NCI-H2107 (cell line): ENCODE measurements at places on chromosomes 11 and 22.

- DNase-seq, result no peak
These were observed 85.8 kb upstream of the NARS2 start for GRCh38 chr11:78660471-78660870.

GRCh38 chr22:38072322-38073149, 11.4 kb downstream of the SLC16A8 start:
- DNase-seq, result no peak

DNA sequence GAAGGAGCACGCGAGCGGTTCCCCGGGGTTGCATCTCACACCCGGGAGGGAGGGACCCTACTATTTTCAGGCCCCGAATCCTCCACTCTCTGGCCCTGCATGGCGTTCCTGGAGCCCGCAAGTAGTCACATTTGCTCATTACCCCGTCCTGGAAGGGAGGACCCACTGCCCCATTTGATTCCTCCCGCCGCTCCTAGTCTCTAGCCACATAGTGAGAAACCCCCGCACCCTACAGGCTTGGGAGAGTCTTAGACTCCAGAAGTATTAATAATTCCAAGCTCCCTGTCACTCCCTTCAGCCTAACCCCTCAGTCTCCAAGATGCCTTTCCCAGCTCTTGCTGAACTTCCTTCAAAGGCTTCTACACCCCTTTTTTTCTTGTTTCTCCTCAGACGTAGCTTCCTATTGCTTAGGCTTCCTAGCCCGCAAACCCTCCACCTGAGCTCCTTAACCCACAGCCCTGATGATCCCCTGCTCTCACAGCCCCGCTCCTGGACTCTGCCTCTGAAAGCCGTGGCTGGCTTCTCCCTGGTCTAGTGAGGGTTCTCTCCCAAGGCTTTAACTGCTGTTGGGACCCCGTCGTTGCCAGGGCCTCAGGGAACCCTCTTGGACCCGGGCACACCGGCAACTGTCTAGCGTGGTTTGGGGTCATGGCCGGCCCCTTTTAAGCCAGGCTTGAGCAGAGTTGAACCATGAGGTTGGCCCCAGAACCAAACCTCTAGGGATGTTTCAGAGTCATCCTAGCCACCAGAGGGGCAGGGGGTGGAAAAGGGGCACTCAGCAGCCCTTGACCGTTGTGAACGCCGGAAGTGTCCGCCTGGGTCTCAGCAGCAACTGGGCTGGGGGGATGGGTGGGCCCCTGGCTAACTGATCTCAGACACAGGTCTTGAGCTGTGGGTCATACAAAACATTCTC, 862 bp downstream of the GGA1 start:
- no peak for DNase-seq

DNA sequence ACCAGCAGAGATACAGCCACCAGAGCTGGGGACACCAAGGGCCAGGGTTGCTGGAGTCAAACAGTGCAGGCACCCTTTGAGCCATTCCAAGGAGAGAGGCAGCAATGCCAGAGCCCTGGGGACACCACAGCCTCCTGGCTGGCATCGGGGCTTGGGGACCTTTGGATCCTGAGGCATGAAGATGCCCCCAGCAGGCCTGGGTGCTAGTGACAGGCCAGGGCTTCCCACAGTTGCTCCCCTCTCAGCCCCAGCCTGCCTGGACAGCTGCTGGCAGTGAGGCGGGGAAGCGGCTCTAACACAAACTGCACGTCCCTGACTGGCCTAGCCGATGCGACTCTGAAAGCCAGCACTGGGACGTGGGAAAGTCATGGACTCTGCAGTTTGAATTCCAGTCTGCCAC, 2.7 kb downstream of the CD5 start:
- DNase-seq, result no peak

- DNase-seq, result no peak
These were observed 267.2 kb downstream of the RAB38 start for GRCh38 chr11:87908086-87908485.

GRCh38 chr11:119190531-119190930, 5.3 kb downstream of the NHERF4 start:
- no peak for DNase-seq

- no peak for DNase-seq
These were observed 120.2 kb downstream of the NECTIN1 start for GRCh38 chr11:119608781-119609180.

DNA sequence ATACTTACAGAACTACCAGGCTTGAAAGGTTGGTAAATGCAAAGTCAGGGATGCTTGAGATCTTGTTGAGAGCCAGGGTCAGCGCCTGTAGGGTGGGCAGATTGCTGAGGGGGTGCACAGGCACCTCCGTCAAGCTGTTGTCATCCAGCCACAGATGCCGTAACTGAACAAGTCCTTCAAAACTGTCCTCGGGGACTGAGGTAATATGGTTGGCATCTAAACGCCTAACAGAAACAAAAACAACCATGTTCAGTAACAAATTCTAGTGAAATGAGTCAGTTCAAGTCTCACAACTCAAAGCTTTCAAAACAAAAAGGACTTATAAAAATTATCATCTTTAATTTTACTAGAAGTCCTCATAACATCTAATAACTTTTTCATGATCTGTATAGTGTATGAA, 22.2 kb upstream of the CCDC34 start:
- no peak for DNase-seq

DNA sequence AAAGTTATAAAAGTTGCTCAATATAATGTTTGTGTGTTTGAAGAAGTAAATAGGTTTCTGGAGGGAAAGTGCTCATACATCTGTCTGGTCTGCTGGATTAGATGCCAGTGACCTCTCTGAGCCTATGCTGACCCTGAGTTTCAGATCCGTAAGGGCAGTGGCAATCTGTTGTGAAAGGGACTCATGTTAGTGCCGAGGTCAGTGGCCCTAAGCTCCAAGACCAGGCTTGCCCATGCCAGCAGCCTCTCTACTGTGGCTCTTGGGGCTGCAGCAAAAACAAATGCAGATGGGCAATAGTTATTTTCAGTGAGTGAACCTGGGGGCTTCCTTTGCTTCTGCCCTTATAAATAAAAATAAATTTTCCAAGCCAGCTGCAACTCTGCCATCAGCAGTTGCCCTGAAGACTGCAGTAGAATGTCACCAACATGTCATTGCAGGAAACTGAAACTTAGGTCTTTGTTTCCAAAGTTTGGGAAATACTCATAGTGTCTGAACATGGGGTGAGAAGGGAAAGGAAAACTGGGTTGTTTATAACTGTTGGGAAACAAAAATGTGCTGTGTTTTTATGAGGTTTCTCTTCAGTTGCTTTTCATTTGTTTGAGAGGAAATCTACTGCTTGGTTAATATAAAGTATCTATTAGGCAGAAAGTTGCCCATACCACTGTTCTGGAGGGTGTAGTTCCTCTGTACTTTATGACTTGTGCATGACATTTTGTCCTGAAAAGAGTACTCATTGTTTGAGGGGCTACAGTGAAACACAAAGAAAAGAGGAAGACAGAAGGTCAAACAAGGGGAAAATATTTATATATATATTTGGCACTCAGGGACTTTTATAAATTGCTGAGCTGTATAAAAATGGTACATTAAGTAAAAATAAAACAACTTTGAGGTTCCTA, 9.5 kb upstream of the MS4A4E start:
- no peak for DNase-seq

DNA sequence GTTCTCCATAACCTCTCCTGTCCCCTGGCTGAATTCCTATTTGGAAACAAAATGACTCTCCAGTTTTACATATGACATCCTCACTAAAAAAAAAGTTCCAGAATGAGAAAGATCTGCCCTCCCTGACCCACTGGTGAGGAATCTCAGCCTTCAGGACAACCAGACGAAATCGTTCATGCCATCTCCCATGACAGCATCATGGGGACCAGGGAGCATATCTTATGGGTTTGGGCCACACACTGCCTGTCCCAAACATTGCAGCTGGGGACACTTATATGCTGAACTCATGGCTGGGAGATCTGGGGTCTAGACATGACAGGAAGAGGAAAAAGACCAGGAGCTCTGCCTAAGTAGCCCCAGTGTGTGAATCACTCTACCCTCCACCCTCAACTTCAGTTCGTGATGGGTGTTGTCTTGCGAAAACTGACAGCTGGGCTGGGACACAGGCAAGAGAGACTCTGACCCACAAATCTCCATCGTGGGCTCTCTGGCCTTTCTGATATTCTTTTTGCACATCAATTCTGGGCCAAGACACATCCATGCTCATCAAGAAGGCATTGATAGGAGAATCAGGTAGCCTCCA, 102.0 kb downstream of the ZNF280B start:
- no peak for DNase-seq

- DNase-seq, result no peak
These were observed 54.6 kb downstream of the CHRDL2 start for GRCh38 chr11:74676596-74676995.

- DNase-seq, result no peak
These were observed 188.0 kb downstream of the MAML2 start for GRCh38 chr11:96154802-96155520.

GRCh38 chr11:34824425-34824824, 91.8 kb downstream of the APIP start:
- DNase-seq, result no peak

DNA sequence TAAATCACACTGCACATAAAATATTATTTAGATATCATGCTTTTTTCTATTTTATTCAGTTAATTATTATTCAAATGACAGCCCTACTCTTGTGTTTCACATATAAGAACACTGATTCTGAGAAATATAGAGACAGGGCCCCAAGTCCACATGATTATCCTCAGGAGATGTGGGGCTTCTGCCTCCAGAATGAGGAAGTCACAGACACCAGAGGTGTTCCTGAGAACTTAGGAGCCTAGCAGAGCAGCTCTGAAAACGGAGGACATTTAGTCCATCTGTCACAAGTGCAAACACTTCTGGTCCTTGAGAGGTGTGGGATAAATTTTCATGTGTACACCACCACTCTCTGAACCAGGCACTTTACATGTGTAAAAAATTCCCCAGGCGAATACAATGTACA, 26.2 kb downstream of the TRIM66 start:
- DNase-seq, result no peak

GRCh38 chr11:132174362-132175255, 804.2 kb downstream of the NTM start:
- DNase-seq, result no peak

- peak; percentile 38 for DNase-seq
These were observed 14.5 kb upstream of the MS4A7 start for GRCh38 chr11:60363542-60364470.

GRCh38 chr11:124153821-124154220, 29.3 kb upstream of the OR10D3 start:
- no peak for DNase-seq

DNA sequence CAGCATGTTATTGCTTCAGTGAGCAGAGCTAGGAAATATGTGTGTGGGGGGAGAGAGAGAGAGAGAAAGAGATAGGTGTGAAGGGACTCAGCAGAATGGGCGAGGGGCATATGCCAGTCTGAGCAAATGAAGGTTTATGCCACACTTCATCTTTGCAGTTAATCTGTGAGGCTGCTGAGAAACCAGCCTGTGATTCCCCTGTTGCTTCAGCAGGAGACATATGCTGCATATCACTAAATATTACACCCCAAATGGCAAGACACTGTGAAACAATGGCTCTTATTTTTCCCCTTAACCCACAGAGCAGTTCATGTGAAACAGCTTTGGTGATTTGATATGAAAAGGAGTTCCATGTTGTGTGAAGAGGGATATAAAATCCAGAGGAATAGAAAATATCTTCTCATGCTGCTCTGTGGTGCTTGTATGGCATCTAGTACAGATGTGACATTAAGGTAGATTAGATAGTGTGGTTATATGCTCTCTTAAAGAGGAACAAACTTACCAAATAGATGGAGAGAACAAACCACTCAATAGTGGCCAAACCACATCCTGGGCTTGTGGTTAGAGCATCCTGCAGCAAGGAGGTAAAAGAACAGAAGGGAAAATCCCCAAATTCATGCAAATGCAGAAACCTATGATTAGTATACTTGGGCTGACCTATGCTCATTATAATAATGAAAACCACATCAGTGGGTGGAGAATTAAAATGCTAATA, 864.2 kb downstream of the FAM181B start:
- DNase-seq, result no peak

DNA sequence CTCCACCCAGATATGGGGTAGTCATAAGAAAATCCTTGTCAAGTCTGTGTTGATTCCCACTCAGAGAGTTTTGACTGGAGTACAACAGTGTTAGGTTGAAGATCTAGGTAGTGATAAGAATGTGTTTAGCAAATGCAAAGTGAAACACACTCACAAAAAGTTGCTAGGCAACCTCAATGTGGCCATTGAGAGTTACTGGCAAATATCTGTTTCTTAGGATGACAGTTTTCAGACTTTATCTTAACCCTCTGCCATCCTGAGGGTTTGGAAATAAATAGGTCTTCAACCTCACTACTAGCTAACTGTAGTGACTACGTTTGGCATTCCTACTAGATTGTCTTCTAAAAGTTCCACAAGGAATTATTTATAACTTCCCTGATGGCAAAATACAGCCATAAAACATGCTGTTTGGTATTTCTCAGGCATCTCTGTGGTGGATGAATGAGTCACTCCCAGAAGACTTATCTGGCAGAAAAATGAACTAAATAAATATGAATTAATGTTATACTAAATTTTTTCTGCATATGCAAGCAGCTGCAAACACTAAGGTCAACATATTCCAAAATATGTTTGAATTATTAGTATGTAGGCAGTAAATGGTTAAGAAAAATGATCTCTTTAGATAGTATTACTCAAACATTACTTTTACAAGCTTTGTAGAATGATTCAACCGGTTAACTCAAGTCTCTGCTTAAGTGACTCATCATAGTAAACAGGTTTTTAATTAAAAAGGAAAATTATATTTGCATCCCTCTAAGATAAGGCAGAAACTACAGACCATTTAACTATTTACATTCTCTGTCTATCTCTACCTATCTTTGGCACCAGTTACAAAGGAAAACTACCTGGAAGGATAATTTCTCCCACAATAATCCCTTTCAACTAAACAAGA, 17.1 kb upstream of the SYTL2 start:
- no peak for DNase-seq

DNA sequence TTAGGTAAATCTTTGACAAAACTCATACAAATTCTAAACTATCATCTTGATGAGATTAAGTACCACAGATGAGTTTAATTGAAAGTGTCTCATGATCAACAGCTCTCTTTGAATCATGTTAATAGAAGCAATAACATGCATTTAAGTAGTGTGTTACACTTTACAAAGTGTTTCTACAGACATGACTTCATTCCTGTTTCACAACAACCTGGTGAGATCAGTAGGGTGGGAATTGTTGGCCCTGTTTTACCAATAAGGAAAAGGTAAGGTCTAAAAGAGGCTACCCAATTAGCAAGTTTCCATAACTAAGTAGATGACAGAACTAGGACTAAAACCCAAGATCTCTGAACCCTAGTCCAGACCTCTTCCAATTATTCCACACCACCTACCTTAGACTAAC, 12.7 kb upstream of the PRSS23 start:
- DNase-seq, result no peak

- DNase-seq, result no peak
These were observed 33.2 kb upstream of the PAX6 start for GRCh38 chr11:31844351-31844750.
